ENCODE measurements at places on chromosomes 2 and 18. TPM values are rescaled to one million over a fixed set of nuclear protein-coding genes. Genes with fewer than 3 reads are reported as not detected.
A peak's percentile ranks its signal among the peaks of the same experiment; 100 is the strongest.

The TMEM178A gene
- total RNA-seq = 3.0 TPM

The IL1RL2 gene
- total RNA-seq = not detected

The SCYGR6 gene
- not detected for total RNA-seq

The CPO gene
- total RNA-seq = 0.39 TPM

The STAT4 gene
- total RNA-seq = 4.2 TPM

The SCG2 gene
- total RNA-seq = not detected

DNA sequence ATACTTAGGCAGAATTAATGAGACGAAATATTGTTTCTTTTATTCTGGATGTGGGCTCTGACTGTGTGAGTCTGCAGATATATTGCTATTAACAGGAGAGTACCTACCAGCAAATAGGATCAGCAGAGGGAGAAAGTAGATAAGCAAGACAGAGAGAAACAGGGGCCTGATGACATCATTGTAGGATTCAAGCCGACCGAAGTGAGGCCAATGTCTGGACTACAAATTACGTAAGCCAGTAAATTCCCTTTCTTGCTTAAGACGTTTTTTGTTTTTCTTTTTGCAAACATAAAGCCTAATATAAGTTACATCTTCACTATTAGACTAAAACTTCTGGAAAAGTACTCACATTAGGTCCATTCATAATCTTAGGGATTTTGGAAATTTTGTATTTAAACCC lies 21.4 kb upstream of the PTPRM start:
- DNase-seq = no peak

- no peak for DNase-seq
Observed at GRCh38 chr18:79812052-79812451, 14.3 kb downstream of the KCNG2 start.

DNA sequence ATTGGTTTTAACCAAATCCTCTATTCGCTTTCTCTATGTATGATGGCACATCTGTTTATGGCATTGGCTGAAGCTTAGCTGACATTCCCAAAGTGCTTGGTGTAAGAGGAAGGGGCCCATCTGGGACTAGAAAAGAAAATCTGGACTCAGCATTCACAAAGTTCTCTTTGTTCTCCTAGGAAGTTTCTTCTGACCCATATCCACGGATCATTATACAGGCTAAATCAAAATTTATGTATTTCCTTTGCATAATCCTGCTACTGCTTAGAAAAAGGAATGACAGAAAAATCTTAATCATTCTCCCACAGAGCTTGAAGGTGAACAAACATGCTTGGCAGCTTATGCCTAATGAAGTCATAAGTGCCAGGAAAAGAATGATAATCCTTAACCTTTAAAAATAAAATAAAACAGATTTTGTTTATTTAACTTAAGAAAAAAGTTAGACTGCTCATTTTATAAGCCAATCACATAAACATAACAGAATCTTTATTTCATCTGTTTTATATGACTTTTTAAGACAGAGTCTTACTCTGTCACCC lies 88.4 kb downstream of the NYAP2 start:
- DNase-seq = no peak

GRCh38 chr18:57311472-57311871 lies 40.9 kb upstream of the ST8SIA3 start:
- DNase-seq = no peak

DNA sequence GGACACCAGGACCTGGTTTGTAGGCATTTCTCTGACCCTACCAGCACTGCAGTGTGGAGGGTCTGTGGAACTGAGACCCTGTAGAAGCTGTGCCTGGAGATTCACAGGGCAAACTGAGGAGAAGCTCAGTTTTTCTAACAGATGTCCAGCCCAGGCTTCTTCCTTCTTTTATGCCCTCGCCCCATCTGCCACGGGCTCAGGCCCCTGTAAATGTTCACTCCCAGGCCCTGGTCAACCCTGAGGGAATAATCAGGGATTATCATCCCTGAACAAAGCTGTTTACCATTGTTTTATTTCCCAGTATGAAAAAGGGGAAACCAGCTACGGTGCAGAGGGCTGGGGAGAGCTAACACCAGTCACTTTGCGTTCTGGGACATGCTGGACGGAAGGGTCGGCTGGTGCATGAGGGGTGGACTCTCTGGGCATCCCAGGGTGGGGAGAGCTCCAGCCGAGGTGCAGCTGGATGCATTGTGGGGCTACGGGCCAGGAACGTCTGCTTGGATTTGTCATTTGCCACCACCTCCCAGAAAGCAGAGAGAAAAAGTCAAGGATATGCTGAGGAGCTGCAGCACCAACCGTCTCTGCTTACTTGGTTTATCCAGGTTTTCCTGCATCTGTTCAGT lies 183.8 kb downstream of the TFCP2L1 start:
- DNase-seq = no peak

- DNase-seq = no peak
Observed at GRCh38 chr2:132267105-132267497, 105.3 kb upstream of the ANKRD30BL start.

DNA sequence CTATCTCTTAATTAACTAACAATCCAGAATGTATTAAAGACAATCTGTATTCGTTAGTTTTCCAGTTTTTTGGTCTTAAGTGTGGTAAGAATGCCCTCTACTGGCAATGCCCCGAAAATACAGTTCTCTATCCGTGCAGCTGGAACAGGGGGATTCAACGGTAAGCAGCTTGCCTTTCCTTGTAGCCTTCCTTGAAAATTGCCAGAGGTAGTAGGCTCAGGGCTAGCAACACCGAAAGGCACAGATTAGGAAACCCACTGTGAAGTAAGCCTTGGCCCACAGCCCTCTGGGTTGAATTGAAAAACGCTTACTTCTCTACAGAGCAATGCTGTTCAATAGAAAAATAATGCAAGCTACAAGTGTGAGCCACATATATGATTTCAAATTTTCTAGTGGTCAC lies 17.1 kb upstream of the VPS4B start:
- no peak for DNase-seq

DNA sequence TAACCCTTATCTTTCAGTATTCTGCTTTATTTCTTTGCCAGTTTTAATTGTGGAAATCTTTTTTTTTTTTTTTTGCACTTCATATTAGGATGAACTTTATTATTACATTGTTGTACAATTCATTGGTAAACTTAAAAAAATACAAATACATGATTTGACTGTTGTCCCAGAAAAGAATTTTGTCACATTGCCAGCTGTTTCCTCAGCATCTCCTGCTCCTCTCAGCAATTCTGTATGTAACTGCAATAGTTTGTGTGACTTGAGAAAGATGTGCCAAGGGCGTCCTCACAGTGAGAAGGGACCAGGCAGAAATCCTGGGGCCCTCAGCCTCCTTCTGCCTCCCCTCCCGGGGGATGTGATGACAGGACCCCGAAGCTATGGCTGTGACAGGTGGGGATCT lies 254.4 kb downstream of the NBAS start:
- DNase-seq = no peak

GRCh38 chr2:240991378-240992263 lies 6.8 kb upstream of the SNED1 start:
- peak; percentile 83 for DNase-seq

DNA sequence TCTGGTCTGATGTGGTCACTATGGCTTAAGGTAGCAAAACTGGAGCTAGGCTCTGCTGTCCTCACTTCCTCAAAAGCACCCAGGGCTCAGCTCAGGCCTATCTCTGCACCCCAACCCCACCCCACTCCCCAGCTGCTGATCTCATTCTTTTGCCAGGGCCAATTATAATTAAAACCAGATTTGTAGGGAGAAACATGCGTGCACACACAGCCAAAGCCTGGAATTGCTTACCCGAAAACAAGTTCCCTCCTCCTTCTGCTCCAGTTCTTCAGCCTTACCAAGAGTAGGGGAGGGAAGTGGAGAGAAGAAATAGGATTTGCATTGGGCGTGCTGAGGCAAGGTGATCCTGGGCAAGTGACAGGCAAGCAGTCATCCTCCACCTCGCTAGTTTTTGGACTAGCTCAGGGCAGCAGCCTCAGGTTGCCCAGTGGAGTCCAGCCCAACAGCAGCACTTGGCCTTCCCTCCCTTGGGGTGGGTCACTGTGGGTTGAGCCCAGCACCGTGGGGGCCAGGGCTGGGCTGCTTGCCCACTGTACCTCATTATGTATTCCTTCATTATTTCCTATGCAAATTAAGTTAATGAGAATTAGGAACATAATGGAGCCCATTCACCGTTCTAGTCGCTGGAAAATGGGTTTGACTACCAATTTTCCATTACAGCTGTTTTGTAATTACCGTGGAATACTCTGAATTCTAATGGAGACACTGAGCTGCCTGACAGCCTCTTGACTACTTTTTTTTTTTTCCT lies 199.1 kb upstream of the CELF4 start:
- DNase-seq = no peak

GRCh38 chr2:68767031-68767961 lies 32.7 kb downstream of the ARHGAP25 start:
- no peak for DNase-seq

GRCh38 chr2:64722291-64723044 lies 68.8 kb upstream of the SERTAD2 start:
- DNase-seq = no peak

- no peak for DNase-seq
Observed at GRCh38 chr2:18991177-18992168, 366.9 kb downstream of the OSR1 start.

DNA sequence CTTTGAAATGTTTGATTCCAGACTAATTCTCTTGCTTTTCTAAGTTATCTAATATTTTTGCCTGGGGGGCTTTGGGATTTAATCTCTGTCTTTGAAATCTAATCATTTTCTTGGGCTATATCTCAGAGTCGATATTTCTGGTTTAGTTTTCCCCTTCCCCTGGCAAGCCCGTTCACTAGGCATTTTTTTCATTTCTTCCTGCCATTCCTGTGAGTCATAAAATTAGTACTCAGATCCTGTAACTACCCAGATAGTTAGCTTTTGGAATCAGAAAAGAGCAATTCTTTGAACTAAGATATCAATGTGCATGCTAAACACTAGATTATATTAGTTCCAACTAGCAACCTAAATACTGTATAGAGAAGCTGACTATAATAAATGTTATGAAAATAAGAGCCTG lies 29.4 kb upstream of the RNF149 start:
- DNase-seq = no peak

- no peak for DNase-seq
Observed at GRCh38 chr18:62778976-62779869, 63.9 kb downstream of the PHLPP1 start.

- no peak for DNase-seq
Observed at GRCh38 chr2:137525641-137526190, 438.6 kb upstream of the HNMT start.

DNA sequence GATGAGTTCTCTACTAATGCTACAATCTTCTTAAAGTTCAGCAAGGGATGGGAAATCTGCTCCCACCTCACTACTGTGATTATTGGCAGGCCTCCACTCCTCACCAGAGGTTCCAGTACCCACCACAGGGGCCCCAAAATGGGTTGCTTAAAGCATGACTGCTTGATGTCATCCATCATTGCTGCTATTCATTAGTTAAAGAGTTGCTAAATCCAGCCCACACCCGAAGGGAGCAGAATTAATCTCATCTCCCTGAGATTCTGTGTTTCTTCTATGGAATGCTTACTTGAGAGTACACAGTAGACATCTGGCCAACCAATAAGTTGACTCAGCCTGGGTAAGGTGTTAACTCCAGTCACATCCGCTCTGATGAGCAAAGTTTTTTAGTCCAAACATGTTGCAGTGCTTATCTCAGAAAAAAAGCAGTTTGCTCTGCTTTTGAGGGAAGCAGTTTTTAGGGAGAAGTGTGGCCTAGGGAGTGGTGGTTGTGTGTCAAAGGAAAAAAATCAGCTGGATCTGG lies 690.2 kb upstream of the POU3F3 start:
- DNase-seq = no peak

GRCh38 chr2:55771612-55772011 lies 78.0 kb upstream of the PNPT1 start:
- DNase-seq = no peak

Data from tibial nerve (tissue), 4 donors.